Left ventricle myocardium inferior (tissue), 1 donor: ENCODE measurements at places on chromosomes 11 and 22.

- no peaks in the 10 kb centered on the region for H3K27me3 ChIP-seq
- peaks cover 63% of the 10 kb centered on the region for H3K4me1 ChIP-seq
- DNase-seq = no peak
- H3K36me3 ChIP-seq = peaks cover 12% of the 10 kb centered on the region
- no peak overlapping the region for H3K4me3 ChIP-seq
- no peak overlapping the region for H3K27ac ChIP-seq
These were observed 148.8 kb downstream of the CRYBB2 start for GRCh38 chr22:25368271-25368670.

DNA sequence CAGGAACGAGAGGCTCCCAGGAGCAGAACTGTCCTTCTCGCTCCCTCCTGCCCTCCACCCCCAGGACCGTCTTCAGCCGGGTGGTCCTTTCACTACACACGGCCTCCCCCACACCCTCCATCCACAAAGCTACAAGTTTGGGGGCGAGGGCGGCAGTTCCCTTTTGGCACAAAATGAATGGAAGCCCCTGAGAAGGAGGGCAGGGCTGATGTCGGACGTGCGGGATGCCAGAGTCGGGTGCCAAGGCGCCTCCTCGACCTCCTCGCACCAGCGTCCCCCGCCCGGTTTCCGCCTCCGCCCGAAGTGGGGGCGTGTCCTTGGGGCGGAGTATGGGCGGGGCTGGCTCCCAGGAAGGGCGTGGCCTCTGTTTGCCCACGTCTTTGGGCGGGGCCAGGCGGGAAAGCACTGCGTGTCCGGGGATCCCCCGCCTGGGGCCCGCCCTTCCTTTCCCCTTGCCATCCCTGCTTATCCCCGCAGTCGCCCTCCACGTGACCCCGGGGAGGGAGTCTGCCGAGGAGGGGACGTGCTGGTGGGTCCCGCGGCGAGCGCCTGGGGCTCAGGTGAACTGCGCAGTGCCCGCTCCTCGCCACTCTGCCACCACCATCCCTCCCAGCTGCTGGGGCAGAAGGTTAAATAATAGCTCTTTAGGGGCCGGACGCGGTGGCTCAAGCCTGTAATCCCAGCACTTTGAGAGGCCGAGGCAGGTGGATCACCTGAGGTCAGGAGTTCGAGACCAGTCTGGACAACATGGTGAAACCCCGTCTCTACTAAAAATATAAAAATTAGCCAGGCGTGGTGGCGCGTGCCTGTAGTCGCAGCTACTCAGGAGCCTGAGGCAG, 937 bp upstream of the EFEMP2 start:
- H3K36me3 ChIP-seq = peaks cover 9% of the 10 kb centered on the region
- no peaks in the 10 kb centered on the region for H3K27me3 ChIP-seq
- peak; percentile 96 for DNase-seq
- H3K27ac ChIP-seq = peak overlapping the region; percentile 98

- H3K4me1 ChIP-seq = peaks cover 33% of the 10 kb centered on the region
- no peak overlapping the region for H3K27ac ChIP-seq
- H3K4me3 ChIP-seq = no peak overlapping the region
- no peak for DNase-seq
- H3K27me3 ChIP-seq = no peaks in the 10 kb centered on the region
These were observed 5.2 kb upstream of the BID start for GRCh38 chr22:17779286-17780115.

DNA sequence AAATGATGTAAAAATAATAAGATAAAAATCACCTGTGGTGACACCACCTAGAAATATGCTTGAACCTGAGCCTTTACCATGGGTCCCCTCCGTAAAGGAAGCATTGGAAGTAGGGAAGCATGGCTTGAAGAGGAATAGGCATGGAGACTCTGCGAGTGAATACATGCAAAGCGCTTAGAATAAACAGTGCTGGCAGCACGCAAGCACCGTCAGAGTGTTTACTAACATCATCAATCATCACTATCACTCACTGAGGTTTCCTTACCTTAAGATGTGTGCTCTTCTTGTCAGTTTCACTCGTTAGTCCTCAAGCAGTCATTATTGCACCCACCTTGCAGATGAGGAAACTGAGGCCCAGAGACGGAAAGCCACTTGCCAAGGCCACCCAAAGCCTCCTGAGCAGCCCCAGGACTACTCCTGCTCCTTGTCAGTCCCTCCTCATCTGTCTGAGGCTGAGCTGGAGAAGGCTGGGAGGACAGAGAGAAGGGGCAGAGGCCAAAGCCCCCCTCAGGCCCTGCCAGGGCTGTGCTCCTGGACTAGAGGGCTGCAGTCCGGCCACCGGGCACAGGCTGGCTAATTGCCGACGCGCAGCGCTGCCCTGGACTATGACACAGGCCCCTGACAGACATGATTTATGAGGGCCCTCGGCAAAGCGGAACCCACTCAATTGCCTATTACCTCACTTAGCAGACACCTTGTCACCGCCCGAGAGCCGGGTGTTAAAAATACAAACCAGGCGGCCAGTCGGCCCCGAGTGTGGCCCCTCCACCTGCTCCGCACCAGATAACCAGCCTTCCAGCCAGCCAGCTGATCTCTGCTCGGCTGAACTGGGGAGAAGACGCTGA, 168.9 kb downstream of the MN1 start:
- H3K4me1 ChIP-seq = peaks cover 34% of the 10 kb centered on the region
- DNase-seq = peak; percentile 75
- H3K36me3 ChIP-seq = no peaks in the 10 kb centered on the region
- H3K27ac ChIP-seq = peak overlapping the region; percentile 41
- H3K4me3 ChIP-seq = no peak overlapping the region
- peaks cover 26% of the 10 kb centered on the region for H3K27me3 ChIP-seq

DNA sequence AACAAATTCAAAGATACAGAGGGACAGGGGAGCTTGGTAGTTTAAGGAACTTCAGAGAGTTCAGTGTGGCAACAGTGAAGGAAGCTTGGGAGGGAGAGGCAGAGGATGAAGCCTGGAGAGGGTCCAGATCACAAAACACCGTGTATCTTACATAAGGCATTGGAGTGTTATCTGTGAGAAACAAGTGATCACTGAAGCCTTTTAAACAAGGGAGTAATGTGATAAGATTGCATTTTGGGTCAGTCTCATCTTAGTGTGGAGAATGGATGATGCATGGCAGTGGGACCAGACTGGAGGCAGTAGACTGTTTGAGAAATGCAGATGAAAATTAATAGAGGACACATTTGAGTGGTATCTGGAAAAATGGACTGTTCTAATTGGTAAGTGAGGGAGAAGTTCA, 79.4 kb downstream of the EXT2 start:
- H3K4me3 ChIP-seq = no peak overlapping the region
- no peaks in the 10 kb centered on the region for H3K27me3 ChIP-seq
- peaks cover 12% of the 10 kb centered on the region for H3K4me1 ChIP-seq
- no peak overlapping the region for H3K27ac ChIP-seq

GRCh38 chr11:35780951-35781860, 118.6 kb downstream of the TRIM44 start:
- no peaks in the 10 kb centered on the region for H3K27me3 ChIP-seq
- H3K4me1 ChIP-seq = peaks cover 35% of the 10 kb centered on the region
- H3K4me3 ChIP-seq = no peak overlapping the region
- no peaks in the 10 kb centered on the region for H3K36me3 ChIP-seq

DNA sequence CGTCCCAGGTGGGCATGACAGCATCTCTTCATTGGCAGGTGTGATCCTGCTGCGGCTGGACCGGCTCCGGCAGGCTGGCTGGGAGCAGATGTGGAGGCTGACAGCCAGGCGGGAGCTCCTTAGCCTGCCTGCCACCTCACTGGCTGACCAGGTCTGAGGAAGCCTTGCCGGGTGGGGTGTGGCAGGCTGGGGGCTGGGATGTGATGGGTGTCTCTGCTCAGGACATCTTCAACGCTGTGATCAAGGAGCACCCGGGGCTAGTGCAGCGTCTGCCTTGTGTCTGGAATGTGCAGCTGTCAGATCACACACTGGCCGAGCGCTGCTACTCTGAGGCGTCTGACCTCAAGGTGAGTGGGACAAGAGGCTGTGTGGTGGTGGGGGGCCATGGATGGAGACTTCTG, 3.5 kb downstream of the LARGE2 start:
- no peak overlapping the region for H3K27ac ChIP-seq
- DNase-seq = peak; percentile 9
- H3K4me3 ChIP-seq = no peak overlapping the region
- no peaks in the 10 kb centered on the region for H3K36me3 ChIP-seq
- H3K4me1 ChIP-seq = peaks cover 34% of the 10 kb centered on the region
- H3K27me3 ChIP-seq = peaks cover 50% of the 10 kb centered on the region

GRCh38 chr22:46815559-46815895, 53.1 kb downstream of the TBC1D22A start:
- H3K36me3 ChIP-seq = no peaks in the 10 kb centered on the region
- peaks cover 7% of the 10 kb centered on the region for H3K4me1 ChIP-seq
- DNase-seq = no peak
- H3K27ac ChIP-seq = no peak overlapping the region
- H3K4me3 ChIP-seq = no peak overlapping the region

GRCh38 chr11:28616160-28616965, 508.2 kb downstream of the METTL15 start:
- H3K27me3 ChIP-seq = no peaks in the 10 kb centered on the region
- H3K4me1 ChIP-seq = no peaks in the 10 kb centered on the region
- no peak for DNase-seq
- no peak overlapping the region for H3K4me3 ChIP-seq
- no peak overlapping the region for H3K27ac ChIP-seq

DNA sequence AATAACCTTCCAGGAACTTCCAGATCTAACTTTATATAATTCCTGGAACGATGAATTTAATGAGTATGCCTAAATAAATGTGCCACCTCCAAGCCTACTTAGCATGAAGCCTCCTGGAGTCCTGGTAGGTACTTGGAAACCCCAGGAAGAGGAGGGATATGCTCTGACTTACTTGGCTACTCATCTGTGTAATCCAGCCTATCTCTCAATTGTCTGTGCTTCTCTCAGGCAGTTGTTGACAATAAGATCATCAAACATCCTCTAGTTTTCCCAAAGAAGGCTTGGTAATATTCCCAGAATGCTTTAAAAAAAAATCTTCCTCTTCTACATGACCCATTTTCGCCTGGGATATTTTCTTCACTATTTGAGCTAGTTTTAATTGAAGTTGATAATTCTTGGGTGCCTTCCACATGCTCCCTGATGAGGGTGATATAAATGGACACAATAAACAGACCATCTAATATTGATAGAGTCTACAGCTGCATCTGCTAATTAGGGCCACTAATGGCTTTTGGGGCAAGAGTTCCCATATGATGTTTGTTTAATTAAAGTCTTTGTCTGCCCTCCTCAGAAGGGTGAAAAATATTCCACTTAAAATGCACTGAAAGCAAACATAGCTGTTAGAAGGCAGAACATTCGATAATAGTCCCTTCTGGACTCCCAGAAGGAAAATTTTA, 75.5 kb upstream of the RAB38 start:
- H3K27ac ChIP-seq = no peak overlapping the region
- no peaks in the 10 kb centered on the region for H3K36me3 ChIP-seq
- H3K4me3 ChIP-seq = no peak overlapping the region

DNA sequence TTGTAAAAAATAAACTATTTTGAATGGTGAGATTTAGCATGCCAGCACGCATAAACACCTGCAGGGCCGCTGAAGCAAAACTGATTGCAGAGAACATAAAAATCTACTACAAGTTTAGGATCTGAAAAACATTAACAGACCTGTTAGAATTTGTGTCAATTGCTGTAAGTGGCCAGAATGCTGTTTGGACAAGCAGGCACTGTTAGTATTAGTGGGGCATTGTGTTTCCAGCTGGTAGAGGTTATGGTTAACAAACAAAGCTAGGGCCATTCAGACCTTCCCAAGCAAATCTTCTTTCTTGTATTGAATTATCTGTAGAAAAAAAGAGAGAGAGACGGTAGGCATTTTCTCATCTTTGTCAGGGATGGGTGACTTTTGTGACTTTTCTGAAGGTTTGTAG, 57.6 kb upstream of the OLFML1 start:
- no peaks in the 10 kb centered on the region for H3K36me3 ChIP-seq
- no peak overlapping the region for H3K27ac ChIP-seq
- DNase-seq = no peak
- no peak overlapping the region for H3K4me3 ChIP-seq

- no peaks in the 10 kb centered on the region for H3K36me3 ChIP-seq
- peak; percentile 13 for DNase-seq
- H3K27ac ChIP-seq = no peak overlapping the region
These were observed 907.1 kb downstream of the DLG2 start for GRCh38 chr11:84719935-84720577.

- peak overlapping the region; percentile 90 for H3K27ac ChIP-seq
- H3K4me3 ChIP-seq = peak overlapping the region; percentile 85
- H3K36me3 ChIP-seq = no peaks in the 10 kb centered on the region
- no peaks in the 10 kb centered on the region for H3K27me3 ChIP-seq
- peaks cover 40% of the 10 kb centered on the region for H3K4me1 ChIP-seq
These were observed 1.2 kb upstream of the FAR1 start for GRCh38 chr11:13667245-13667644.

DNA sequence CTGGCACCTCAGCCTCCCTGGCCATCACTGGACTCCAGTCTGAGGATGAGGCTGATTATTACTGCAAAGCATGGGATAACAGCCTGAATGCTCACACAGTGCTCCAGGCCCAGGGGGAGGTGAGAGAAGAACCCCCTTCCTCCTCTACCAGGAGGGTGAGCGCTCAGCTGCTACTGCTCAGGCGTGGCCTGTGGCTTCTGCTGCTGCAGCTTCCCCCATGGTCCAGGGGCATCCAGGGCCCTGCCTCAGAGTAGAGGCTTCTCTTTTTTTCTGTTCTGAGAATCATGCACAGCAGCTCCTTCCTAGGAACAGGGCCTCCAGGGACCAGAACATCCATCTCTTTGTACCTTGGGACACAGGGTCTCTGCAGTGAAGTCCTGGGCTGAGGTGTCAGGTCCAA, 83.1 kb downstream of the VPREB1 start:
- H3K27me3 ChIP-seq = peaks cover 33% of the 10 kb centered on the region
- H3K4me3 ChIP-seq = no peak overlapping the region
- no peak overlapping the region for H3K27ac ChIP-seq
- no peaks in the 10 kb centered on the region for H3K4me1 ChIP-seq

DNA sequence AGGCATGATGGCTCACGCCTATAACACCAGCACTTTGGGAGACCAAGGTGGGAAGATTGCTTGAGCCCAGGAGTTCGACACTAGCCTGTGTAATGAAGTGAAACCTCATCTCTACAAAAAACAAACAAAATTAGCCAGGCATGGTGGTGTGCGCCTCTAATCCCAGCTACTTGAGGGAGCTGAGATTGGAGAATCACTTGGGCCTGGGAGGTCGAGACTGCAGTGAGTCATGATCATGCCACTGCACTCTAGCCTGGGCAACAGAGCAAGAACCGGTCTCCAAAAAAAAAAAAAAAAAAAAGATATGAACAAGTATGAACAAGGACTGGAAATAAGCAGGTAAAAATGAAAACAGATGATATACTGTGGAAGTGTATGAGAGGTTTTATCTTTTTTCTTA, 54.1 kb upstream of the SOX6 start:
- H3K36me3 ChIP-seq = no peaks in the 10 kb centered on the region
- H3K4me3 ChIP-seq = no peak overlapping the region
- peaks cover 16% of the 10 kb centered on the region for H3K4me1 ChIP-seq
- no peak for DNase-seq

GRCh38 chr22:49738006-49738405, 89.7 kb downstream of the BRD1 start:
- peaks cover 77% of the 10 kb centered on the region for H3K27me3 ChIP-seq
- H3K4me3 ChIP-seq = no peak overlapping the region
- DNase-seq = no peak

DNA sequence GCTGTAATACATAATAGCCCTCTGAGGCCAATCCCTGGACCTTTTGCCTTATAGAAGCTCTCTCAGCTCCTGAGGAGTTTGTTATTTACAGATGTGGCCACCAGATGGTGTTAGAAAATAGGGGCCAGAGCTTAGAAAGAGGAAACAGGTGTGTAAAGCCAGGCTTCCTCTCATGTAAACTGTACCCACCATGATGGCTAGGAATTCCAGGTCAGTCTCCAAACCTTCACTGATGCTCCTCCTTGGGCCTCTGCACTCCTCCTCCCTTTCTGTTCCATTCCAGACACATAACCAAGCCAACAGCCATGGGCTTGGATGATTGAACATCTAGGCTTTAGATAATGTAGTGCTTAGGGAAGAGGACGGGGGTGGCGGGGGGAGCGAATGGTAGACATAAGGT, 39.7 kb downstream of the USP35 start:
- no peak overlapping the region for H3K27ac ChIP-seq
- H3K27me3 ChIP-seq = no peaks in the 10 kb centered on the region
- DNase-seq = no peak
- H3K36me3 ChIP-seq = peaks cover 27% of the 10 kb centered on the region
